Neural crest cell (in vitro differentiated cells): ENCODE measurements at places on chromosomes 1 and 21.
A peak's percentile ranks its signal among the peaks of the same experiment; 100 is the strongest.

GRCh38 chr1:17865912-17866739 lies 111.0 kb downstream of the ACTL8 start:
- no peak for DNase-seq

- no peak for DNase-seq
Measured at GRCh38 chr1:67863637-67864036, 30.4 kb upstream of the GNG12 start.

- DNase-seq = no peak
Measured at GRCh38 chr1:229464672-229465071, 30.8 kb upstream of the ACTA1 start.

- DNase-seq = no peak
Measured at GRCh38 chr21:28375708-28376385, 616.8 kb downstream of the LTN1 start.

DNA sequence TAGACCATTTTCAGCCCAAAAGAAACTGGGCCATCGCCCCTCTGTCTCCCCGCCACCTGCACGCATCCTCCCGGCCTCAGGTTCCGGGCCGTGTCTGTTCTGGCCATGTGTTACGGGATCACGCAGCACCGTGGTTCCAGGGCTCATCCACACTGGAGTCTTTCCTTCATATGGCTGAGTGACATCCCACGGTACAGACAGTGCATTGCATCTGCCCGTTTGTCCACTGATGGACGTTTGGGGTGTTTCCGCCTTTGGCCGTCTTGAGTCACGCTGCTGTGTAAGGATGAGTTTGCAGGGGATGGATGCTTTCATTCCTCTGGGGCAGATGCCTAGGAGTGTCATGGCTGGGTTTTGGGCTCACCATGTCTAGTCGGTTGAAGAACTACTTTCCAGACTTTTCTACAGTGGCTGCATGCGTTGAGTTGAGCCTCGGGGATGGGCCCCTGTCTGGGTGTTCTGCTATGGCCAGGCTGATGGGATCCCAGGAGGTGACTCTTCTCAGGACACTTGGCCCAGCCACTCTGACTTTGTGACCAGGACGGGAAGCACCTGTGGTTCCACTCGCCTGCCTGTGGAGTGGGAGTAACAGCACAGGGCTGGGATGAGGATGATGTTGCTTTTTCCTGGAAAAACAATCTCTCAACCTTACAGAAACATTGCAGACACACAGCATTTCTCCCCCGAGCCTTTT lies 16.8 kb downstream of the RRP1 start:
- no peak for DNase-seq

- no peak for DNase-seq
Measured at GRCh38 chr1:165306543-165307434, 49.7 kb downstream of the LMX1A start.

GRCh38 chr1:89085781-89086180 lies 20.8 kb upstream of the GBP1 start:
- DNase-seq = no peak

GRCh38 chr1:204258213-204259115 lies 44.7 kb upstream of the GOLT1A start:
- DNase-seq = peak; percentile 62

DNA sequence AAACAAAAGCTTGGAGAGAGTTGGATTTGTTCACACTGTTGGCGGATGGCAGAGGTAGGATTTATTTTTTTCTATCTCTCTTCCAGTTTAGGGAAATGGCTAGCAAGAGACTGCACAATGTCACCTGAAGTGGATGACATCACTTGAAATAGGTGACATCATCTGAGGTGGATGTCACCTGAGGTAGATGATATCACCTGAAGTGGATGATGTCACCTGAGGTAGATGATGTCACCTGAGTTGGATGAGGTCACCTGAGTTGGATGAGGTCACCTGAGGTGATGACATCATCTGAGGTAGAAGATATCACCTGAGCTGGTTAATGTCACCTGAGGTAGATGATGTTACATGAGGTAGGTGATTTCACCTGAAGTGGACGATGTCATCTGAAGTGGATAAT lies 413.4 kb downstream of the DSCAM start:
- DNase-seq = no peak
